IMR-90 (cell line): ENCODE measurements at places on chromosomes 13 and 19.

DNA sequence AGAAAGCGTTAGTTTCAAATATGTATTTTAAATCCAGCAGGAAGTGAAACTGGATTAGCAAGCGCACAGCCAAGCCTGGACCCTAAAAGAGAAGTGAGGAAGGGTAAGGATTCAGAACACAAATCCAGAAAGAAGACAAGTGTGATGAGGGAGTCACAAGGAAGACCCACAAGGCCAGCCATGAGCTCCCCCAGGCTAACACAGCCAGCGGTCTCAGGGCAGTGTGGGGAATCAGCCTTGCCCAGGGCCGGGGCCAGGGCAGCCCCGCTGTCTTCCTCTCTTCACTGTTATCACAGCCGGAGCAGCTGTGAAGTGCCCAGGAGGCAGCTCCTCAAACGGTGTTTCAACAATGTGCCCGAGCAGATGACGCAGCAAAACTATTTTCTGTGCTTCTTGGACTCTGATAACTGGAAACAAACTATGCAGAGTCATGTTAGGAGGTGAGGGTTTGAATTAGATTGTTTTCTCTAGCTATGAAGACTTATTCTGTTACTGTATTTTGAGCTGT, 12.2 kb upstream of the CDC16 start:
- peak; percentile 48 for DNase-seq

DNA sequence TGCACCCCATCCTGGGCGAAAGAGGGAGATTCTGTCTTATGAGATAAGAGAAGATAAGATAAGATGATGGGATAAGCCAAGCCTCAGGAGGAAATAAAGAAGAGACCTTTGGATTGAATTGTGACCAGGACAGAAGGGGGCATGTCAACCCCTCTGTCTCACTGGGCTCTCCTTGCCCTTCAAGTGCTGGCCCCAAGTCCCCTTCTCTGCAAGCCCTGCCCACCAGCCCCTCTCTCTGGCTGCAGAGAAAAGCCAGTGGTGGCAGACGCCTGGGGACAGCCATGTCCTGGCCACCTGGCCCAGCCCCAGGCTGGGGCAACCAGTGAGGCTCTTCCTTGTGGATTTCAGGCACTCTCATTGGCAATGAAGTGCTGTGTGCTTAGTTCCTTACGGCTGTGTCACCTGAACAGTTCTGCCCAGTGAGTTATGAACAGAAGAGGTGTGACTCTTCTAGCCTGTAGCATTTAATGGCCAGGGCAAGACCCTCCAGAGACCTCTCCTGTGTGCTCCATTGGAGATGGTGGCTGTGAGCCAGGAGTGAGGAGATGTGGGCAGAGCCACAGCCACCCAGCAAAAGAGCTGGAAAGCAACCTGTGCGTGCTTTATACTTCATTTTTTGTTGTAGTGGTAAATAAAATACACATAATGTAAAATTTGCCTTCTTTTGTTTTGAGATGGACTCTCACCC, 6.1 kb upstream of the BTBD2 start:
- no peak for DNase-seq

DNA sequence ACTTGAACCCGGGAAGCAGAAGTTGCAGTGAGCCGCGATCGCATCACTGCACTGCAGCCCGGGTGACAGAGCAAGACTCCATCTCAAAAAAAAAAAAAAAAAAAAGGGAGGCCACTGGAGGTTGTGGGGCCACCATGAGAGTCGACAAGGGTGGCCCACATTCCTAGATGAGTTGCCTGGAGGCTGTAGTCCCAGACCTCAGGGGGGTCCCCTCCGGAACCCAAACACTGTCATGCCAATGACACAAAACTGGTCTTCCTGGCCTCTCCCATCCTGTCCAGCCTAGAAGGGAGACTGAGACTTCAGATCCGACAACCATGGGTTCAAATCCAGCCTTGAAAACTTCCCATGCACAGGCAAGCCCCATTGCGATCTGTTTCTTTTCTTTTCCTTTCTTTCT, 14.7 kb downstream of the SPC24 start:
- DNase-seq = no peak

DNA sequence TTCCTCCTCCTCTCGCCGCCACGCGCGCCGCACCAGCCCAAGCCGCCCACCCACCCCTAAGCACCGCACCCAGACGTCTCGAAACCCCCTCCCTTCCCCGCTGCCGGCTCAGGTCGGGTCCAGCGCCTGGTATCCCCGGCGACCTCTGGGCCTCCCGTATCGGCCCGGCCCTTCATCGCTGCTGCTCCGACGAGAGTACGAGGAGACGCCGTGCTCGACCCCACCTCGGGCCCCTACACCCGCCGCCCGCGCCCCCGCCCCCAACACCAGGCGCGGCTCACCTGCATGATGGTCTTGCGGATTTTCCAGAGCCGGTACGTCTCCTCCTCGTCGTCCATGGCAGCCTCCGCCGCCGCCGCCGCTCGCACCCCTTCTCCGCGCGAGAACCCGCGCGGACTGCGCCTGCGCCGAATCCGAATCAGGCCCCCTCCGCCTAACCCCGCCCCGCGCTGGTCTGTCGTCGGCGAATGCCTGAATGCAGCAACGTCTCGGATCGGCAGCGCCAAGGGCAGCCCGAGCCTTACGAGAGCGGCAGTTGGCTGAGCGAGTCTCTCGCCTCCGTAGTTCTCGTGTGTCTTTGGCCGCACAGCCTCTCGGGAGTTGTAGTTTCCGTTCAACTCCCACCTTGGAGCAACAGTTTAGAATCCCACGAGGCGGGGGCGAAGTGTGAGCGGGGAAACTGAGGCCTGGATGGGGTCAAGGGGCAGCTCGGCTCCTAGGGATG, at the start of gene POLR2E:
Gene POLR2E (minus strand): TSS at position 398 of the 724 bp plus-strand sequence. CDS start 60 bp downstream, at position 338.
- DNase-seq = peak; percentile 98

- DNase-seq = peak; percentile 10
Observed at GRCh38 chr13:60562096-60562780, 165.2 kb downstream of the TDRD3 start.

DNA sequence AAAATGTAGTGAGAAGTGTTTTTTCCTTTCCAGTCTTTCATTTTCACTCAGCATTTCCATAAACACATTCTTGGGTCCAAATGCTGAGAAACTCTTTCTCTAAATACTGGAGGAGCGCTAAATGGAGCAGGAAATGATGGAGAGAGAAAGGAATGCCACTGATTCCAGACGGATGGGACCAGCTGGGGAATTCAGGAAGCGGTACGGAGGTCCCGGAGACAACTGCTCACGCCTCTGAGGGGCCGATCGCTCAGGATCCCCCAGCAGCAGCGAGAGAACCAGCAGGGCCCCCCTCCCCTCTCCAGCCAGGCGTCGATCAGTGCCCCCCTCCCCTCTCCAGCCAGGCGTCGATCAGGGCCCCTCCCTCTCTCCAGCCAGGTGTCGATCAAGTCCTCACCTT, 13.2 kb downstream of the RASA3 start:
- DNase-seq = peak; percentile 95

DNA sequence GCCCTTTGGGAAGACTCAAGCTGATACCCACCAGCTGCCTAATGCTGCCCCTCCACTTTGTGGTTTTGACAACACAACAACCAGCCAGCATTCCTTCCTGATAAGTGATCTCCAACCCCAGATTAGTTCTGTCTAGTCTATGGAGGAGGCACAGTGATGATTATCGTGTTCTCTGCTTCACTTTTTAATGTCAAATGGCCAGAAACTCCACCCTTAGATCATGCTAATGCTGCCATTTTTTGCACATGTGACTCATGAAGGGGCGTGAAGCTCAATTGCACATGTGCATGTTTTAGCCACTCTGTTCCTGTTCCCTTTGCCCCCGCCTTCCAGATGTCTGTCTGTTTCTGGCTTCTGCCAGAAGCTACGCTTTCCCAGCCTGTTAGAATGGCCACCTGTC, 199.8 kb downstream of the COG6 start:
- no peak for DNase-seq

DNA sequence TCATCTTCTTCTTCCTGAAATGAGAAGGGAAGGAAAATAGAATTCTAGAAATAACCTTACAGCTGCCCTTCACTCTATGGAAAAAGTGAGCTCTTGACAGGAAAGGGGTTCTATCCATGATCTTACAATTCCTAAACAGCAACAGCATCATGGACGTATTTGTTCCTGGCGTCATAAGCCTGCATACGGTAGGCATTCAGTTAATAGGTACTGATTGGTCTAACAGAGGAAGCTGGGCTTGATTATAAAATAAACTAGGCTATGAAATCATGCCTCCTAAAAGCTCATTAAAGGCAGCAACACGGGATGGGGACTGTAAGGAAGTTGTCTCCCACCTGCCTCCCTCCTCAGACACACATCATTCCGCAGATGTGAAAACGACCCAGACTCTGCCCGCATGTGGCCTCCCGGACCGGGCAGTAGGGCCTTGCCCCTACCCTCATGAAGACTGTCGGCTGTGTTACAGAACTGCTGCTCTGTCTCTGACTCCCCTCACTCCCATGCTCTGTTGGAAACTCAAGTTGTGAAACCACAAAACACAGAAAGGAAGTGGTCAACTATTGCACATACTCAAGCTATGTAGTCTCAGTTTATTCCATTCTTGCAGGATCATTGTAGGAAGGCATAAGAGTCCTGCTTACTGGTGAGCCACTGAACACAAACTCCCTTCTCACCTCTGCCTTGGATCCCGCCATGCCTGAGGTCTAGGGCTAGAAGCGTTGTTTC, 129.8 kb downstream of the DLEU7 start:
- DNase-seq = peak; percentile 59

DNA sequence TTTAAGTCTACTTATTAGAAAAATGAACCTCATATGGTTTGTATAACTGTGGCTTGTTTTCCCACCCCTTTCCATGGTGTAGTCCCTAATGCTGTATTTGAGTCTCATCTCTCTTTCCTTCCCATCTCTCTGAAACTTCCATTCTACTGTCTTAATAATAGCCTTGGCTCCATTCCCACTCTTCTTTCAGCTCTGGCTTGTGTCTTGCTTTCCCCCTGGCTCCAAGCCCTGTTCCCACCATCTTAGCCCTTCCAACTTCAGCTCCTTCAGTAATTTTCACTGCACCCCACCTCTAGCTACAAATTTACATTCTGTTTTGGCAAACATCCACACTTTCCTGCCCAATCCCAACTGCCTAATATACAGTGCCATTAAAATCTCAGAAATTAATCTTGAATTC, 137.5 kb downstream of the SLITRK6 start:
- no peak for DNase-seq

DNA sequence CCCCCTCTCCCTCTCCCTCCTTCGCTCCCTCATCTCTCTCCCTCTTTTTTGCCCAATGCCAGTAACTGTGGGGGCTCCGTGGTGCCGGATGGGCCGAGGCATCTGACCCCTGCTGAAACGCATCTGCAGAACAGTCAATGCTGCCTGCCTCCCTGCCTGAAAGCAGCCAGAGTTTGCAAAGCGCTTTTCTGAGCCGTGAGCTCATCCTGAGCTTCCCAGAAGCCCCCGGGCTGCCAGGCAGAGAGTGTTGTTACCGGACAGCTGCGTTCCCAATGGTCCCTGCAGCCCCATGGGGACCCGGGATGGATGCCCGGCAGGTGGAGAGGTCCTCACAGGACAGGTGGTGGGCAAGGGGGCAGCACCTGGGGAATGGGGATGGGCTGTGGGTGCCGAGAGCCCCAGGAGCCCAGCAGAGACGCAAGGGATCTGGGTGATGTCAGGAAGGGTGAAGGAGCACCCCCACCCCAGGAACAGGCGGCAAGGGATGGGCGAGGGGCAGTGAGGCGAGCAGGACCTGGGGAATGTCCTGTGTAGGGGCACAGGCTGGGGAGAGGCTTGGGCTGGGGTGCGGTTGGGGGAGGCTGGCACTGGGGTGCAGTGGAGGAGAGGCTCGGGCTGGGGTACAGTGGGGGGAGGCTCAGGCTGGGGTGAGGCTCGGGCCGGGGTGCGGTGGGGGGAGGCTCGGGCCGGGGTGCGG, 33.0 kb downstream of the GPX4 start:
- no peak for DNase-seq

DNA sequence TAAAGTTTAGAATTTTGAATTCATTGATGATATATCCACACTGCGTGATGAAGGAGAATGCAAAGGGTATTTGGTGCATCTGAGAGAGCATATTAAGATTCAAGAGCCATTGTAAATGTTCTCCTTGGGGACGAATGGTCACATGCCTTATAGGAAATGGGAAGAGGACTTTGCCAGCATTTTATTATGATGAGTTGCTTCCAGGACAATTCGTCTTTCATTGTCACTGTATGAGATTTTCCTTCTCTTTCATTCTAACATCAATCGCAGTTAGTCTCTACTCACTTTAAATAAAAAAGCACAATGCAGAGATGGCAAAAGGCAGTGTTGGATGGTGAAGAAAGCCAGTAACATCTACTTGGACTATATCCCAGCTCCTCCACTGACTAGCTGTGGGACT, 21.4 kb downstream of the WDFY2 start:
- no peak for DNase-seq

DNA sequence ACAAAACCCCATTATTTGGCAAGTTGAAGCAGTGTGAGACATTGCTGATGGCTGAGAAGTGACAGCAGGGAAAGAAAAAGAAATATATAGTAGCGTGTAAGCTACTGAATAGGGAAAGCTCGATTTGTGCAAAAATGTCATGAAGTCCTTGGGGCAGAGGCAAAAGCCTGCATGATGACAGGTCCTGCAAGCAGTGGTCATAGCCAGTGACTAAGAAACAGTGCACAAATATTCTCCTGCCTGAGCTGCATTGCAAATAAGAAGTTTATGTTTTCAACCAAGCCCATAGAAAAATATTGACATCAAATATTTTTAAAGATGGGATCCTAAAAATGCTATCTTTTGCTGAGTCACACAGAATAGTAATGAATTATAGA, 270.0 kb downstream of the SLITRK6 start:
- peak; percentile 44 for DNase-seq

GRCh38 chr13:112443995-112444311, 67.8 kb downstream of the SPACA7 start:
- DNase-seq = peak; percentile 42

- DNase-seq = peak; percentile 43
Observed at GRCh38 chr13:106393776-106394175, 141.7 kb downstream of the EFNB2 start.

DNA sequence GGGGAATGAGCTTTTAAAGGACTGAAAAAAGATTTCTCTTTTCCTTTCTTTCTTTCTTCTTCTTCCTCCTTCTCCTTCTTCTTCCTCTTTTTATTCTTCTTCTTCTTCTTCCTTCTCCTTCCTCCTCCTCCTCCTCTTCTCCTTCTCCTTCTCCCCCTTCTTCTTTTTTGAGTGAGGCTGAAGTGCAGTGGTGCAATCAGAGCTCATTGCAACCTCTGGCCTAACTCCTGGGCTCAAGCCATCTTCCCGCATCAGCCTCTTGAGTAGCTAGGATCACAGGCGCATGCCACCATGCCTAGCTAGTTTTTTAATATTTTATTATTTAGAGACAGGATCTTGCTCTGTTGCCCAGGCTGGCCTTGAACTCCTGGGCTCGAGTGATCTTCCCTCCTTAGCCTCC, 120.9 kb upstream of the KL start:
- no peak for DNase-seq

DNA sequence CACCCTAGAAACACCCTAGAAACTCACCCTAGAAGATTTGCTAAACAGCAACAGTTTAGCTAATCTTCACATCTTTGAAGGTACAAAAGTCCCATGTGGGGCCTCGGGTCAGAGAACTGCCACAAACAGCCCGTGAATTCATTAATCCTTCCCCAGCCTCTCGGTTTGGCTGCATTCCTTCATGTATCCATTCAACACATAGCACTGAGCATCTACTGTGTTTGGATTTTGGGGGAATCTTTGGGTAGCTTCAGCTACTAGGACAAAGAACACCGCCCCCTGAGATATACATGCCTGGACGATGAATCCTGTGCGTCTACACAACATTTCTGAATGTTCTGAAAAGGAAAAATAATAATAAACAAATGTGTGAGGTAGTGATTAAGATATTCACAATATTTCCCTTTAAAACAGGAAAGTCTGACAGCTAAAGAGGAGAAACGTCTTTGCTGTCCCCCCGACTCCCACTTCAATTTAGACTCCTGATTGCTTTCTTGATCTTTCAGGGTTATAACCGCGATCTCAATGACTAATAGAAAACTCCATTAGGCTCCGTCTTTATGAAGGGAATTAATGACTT, 63.5 kb downstream of the ALOX5AP start:
- DNase-seq = peak; percentile 59
